ENCODE measurements at places on chromosomes 3 and 15.
A peak's percentile ranks its signal among the peaks of the same experiment; 100 is the strongest.

GRCh38 chr3:134325706-134326105, 48.5 kb downstream of the AMOTL2 start:
- no peak for DNase-seq

- peak; percentile 4 for DNase-seq
Observed at GRCh38 chr3:15467227-15468181, 40.1 kb downstream of the EAF1 start.

DNA sequence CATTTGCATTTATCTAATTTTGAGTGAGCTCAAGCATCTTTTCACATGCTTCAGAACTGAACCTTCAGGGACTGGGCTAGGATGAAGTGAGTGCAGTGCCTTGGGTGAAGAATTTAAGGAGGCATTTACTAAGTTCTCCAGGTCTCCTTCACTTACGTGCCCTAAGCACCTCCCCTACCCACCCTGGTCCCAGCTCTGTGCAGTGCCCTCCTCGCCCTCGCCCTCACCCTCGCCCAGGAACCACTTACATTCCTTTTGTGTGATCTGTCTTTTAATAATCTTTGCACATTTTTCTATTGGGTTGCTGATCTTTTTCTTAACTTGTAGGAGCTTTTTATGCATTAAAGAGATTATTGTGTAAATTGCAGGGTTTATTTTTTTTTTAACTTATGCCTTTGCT, 322.6 kb downstream of the THSD4 start:
- DNase-seq, result no peak

GRCh38 chr3:108346301-108347227, 50.2 kb downstream of the HHLA2 start:
- DNase-seq, result no peak

GRCh38 chr3:40989141-40990061, 209.9 kb upstream of the CTNNB1 start:
- DNase-seq, result no peak

DNA sequence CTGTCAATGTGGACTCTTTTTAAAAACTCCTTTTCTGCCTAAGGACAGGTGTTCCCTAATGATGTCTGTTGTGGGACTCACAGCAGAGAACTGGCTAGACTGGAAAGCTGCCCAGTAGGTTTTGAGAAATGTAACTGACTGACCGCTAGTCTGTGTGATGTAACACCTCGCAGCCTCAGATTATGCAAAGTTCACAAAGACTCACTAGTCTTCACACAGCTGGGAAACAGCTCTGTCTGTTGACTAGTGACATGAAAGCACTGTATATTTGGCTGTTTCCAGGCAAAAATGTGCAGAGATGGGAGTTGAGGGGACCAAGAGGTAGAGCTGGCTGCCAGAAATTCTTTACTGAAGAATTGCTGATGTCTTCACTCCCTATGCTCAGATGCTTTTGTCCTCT, 10.3 kb downstream of the PDZRN3 start:
- DNase-seq, result no peak

- DNase-seq, result no peak
Observed at GRCh38 chr3:76044601-76045600, 259.6 kb upstream of the ZNF717 start.

DNA sequence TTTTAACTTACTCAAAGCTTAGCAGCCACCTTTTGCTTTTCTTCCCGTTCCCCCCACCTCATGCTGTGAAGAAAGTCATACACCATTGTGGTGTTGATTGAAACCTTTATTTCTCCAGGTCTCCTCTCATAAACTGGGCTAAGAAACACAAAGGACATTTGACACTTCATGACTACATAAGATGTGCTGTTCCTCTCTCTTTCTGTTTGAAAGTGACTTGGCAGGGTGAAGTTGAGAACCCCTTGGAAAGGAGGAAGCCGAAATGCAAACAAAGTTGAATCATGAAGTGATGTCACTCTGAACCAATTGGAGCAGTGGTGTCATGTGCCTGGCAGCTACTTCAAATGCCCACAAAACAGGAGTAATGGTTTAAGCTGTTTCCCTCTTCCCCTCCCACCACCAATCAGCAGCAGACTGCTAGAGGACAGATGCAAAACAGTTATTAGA, 174.7 kb downstream of the IGF1R start:
- no peak for DNase-seq

- no peak for DNase-seq
Observed at GRCh38 chr3:9948586-9948985, 3.6 kb downstream of the PRRT3 start.

DNA sequence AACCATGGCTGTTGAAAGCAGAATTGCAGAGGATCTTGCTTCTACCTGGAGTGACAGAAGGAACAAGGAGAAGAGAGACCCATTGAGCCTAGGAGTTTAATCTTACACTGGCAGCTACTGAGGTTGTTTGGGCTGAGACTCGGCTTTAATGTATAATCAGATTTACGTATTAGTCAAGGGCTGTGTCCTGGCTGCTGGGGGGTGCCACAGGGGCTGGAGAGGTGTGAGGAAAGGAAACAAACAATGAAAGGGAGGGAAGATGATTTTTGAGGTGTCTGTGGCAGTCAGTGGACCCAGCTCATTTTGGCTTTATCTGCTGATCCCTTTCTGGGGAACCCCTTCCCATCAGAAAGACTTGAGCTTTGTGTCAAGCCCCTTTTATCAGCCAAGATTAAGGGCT, 95.7 kb downstream of the PRICKLE2 start:
- no peak for DNase-seq

DNA sequence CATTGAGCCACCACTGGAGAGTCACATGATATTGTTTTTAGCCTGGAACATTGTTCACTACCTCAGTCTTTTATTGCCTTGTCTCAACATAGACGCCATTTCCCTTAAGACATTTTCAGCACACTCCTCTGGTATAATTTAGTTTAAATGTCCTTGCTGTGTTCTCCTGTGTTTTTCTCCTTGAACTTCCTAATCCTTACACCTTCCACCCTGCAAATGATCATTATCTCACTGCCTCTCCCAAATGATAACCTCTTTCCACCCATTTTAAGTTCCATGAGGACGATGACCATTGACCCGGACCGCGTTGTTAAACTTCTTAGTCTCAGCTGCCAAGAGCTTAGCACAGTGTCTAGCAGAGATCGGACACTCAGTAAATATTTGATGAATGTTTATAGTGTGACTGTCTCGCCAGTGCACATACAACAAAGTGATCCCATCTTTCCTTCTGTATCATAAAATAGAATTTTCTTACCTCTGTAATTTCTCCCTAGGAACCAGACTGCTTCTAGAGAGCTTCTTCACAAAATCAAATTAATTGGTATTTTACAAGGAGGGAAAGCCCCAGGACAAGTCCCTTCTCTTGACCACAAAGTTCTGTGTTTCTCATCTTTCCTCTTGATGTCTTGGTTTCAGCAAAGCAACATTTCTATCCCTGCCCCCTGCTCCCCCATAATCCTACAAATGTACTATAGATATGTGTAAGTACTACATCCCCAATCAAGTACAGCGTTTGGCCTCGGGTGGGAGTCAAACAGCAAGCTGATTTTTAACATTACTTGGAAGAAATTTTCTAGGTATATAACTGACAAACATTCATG, 429.6 kb downstream of the LPP start:
- DNase-seq, result no peak

Data from DMS 273 treated with DMSO at 0.1 percent for 48 hours (cell line).